ENCODE measurements at places on chromosomes 7 and 10.

- no peak for DNase-seq
Measured at GRCh38 chr7:142381727-142382390, 124.0 kb upstream of the PRSS58 start.

DNA sequence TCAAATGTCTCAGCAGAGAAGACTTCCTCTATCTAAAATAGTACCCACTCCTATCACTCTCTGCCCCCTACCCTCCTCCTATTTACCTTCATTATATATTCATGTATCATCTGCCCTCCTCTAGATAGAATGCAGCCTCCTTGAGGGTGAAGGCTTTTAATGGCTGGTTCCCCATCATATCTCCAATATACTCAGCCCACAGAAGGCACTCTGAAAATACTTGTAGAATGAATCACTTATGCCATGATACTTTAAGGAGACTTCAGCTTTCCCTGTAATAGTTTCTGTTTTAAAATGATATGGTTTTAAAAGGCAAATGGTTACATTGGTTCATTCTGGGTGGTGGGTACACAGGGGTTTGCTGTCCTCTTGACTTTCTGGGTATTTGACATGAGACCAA lies 25.3 kb downstream of the GFRA1 start:
- DNase-seq: no peak

GRCh38 chr7:102432442-102433218 lies 745 bp upstream of the ORAI2 start:
- DNase-seq: no peak

GRCh38 chr10:11520892-11521291 lies 90.6 kb downstream of the USP6NL start:
- DNase-seq: no peak

DNA sequence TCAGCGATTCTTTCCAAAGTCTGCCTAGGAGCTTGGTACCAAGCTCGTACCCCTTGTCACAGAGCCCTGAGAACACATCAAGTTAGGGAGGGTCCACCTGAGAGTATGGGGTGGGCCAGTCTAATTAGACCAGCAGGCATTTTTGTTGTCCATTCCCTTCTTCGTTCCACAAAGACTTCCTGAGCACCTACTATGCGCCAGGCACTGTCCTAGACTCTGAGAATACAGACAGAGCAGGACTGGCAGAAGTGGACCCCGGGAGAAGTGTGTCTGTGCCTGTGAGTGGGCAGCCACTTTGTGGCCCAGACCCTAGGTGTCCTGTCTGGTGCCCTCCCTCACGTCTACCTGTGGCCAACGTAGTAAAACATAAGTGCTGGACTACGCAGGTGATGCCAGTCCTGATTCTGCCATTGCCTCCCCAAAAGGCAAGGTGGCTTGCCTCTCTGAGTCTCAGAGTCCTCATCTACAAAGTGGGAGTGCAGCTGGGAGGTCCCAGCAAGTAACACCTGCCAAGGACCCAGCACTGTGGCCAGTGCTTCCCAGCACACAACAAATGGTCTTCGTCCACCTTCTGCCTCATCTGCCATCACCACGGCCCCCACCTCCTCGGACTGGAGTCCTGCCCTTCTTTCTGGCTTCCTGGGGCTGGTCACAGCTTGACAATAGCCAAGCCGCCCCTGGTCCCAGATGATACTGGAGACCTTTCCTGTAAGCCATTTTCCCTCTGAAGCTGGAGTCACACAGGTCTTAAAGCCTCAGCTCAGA lies 54.3 kb upstream of the DUSP5 start:
- DNase-seq: no peak

- no peak for DNase-seq
Measured at GRCh38 chr7:70436790-70437350, 695.1 kb upstream of the GALNT17 start.

GRCh38 chr7:37815671-37816371 lies 32.6 kb upstream of the NME8 start:
- no peak for DNase-seq

GRCh38 chr7:37074370-37074769 lies 350.1 kb upstream of the AOAH start:
- DNase-seq: no peak

DNA sequence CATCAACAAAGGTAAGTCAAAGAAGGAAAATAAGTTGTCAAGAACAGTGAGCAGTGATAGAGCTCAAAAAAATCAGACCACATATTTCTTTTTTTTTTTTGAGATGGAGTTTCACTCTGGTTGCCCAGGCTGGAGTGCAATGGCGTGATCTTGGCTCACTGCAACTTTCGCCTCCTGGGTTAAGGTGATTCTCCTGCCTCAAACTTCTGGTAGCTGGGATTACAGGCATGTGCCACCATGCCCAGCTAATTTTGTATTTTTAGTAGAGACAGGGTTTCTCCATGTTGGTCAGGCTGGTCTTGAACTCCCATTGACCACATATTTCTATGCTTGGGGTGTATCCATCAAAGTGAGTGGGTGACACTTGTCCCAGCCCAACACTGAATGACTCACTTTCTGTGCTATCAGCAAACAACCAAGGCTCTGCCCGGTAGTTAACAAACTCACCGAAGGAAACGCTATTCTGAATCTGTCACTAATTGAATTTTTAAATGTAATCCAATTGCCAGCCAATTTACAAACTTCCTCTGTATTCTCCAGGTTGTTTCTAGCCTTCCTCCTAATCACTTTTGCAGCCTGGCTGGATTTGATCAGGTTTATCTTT lies 19.6 kb upstream of the SMNDC1 start:
- no peak for DNase-seq

DNA sequence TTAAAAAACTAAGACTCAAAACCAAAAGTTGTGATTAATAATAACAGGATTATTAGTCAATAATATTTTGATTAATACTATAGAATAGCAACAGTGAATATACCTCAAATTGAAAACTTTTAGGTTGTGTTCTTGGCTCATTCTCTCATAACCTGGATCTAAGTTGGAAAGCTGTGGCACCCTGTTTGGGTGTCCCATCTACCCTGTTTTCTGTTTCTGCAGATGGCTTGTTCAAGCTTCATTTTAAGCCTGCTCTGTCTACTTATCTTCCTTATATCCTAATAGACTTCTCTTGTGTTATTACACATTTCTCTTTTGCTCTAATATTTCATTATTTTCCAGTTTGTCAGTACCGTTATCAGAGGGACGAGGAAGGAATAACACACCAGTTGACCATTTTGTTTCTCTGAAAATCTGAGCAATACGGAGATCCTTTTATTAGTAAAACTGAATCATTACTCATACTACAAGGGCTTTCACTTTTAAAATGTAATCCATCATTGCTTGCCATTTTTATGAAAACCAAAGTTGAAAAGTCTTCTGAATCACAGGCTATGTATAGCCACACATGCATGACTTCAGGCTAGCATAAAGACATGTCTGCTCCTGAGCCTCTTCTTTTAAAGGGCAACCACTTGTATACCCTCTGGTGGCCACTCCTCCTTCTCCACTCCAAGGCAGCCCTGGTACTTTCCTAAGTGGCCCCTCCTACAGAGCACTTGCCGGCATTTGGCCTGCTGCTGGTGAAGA lies 22.3 kb downstream of the COX15 start:
- no peak for DNase-seq

GRCh38 chr10:118745056-118745455 lies 9.7 kb downstream of the CACUL1 start:
- no peak for DNase-seq

DNA sequence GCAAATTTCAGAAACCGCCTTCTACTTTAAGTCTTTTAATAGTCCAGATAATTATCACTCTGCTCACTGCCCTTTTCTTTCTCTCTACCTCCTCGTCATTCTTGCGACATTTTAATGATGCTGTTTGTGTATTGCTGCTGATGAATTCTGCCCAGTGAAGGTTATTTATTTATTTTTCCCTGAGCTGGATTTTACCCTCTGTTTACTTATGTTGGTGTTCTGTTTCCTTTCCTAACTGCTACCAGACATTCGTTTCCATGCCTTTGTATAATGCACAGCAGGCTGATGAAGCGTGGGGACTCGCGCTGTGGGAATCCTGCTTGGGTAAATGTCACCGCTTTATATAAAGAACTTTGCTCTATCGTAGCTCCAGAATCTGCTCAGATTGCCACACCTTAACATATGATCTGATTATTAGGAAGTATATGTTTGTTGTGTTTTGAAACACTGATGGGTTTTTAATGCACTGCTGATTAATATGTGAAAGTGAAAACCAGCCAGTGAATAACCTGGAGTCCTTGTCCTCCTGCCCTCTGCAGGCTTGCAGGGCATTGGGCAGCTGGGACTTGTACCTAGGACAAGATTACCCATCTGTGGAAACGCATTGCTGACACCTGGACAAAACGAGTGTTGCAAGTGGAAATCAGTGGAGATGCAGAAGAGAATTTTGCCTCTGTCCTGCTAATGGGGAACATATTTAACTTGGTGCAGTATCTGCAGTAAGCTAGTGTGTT lies 291.5 kb downstream of the SDK1 start:
- DNase-seq: no peak

- no peak for DNase-seq
Measured at GRCh38 chr10:45592926-45593325, 79.6 kb downstream of the ZFAND4 start.

DNA sequence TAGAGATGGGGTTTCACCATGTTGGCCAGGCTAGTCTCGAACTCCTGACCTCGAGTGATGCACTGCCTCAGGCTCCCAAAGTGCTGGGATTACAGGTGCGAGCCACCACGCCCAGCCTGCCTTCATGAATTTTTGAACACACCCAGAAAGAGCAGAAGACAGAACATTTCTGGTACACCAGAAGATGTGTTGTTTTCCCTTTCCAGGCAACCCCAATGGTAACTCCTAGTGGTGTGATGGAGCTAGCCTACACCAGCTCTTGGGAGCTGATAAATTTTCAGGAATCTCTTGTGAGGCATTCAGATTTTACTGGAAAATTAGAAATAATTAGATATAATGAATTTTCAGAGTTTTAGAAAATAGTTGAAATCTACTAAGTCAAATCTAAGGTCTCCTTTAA lies 904 bp upstream of the CCDC7 start:
- DNase-seq: no peak

- DNase-seq: no peak
Measured at GRCh38 chr10:125482108-125482507, 200.9 kb downstream of the TEX36 start.

DNA sequence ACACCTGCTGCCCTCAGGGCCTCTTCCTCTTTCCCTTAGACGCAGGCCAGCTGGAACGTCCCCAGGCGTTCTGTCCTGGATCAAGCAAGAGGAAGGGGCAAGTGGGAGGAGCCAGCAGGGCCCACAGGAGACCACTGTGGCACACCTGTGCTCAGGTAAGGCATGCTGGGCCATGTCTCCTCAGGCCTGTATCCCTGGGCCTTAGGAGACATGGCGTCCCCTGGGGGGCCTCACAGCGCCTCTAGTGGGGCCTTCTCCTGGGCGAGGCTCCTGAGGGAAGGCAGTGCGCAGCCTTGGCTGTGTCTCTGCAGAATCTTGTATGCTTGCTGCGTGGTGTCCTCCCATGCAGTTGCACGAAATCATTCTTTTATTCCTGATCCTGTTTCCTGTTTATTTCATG lies 31.3 kb downstream of the ZNF783 start:
- no peak for DNase-seq

- DNase-seq: no peak
Measured at GRCh38 chr10:53664282-53665019, 891.9 kb upstream of the MBL2 start.

- DNase-seq: no peak
Measured at GRCh38 chr7:43467406-43467805, 115.5 kb upstream of the STK17A start.

- no peak for DNase-seq
Measured at GRCh38 chr10:128440513-128441160, 314.4 kb upstream of the MKI67 start.

DNA sequence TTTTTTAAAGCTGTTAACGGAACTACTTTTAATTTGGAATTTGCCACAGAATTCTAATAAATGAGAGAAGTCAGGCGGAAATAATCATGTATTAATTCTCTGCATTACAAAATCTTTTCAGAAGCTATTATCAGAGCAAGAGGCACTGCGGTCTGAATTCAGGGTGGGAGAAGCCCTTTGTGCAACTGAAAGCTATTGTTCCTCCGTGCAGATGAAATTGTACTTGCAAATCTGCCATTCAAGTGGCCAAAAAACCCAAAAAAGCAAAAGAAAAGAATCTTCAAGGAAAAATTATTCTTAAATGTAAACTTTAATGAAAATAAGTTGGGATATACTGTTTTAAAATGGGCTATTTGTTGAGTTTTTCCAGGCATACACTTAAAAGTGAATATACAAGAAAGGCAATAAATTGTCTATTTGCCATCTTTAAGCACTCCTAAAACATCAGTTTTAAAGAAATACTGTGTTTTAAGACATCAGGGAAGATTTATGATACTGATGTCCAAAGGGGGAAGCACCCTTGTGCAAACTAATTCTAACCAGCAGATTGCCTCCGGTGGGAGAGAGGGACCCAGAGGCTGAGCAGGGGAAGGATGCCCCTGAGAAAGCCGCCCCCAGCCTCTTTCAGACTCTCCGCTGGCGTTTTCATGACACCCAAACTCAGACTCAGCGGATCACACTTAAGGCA lies 351.2 kb downstream of the DNAJB6 start:
- no peak for DNase-seq

DNA sequence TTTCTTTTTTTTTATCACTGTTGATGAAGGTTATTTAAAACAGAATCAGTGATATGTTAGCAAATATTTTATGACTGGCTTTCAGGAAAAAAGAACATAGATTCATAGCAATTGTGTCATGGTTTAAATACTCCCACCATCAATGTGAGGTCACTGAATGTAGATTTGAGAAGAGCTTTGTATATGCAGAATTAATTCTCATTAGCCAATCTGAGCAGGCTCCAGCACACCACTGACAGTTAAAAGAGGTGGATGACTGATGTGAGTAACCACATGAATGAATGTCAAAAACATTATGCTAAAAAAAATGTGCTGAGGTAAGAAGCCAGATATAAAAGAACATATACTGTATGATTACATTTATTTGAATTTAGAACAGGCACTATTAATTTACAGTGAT lies 174.8 kb upstream of the KAT6B start:
- no peak for DNase-seq

DNA sequence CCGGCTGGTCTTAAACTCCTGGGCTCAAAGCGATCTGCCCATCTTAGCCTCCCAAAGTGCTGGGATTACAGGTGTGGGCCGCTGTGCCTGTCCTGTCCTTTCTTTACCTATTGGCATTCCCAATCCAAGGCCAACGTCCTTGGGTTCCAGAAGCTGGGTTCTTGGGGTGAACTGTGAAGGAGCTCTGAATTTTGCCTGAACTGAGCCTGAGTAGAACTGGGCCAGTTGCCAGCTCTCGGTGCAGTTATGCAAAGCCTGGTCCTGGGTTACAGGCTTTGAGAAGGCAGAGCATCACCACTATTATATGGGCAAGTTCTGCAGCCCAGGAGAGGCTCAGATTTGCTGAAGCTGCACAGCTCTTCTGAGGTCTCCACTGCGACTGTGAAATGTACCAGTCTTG lies 24.6 kb upstream of the SH2D4B start:
- no peak for DNase-seq

- DNase-seq: no peak
Measured at GRCh38 chr7:94182066-94182465, 177.9 kb upstream of the BET1 start.

DNA sequence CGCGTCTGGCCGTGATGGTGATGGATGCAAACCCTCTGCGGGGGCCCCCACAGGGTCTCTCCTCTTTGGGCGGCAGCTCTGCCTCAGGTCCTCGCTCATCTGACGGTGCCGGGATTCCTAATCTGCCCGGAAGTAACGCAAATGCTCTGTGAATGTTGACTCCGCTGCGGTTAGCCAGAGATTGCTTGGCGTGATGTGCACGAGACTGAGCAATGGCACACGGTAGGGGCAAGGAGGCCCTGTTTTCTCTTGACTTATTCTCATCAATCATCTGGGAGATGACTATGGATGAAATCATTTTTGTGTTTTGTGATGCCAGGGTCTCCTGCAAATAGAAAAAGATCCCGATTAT lies 116.5 kb upstream of the ADAM12 start:
- DNase-seq: no peak

- no peak for DNase-seq
Measured at GRCh38 chr10:1661416-1661815, 75.9 kb downstream of the ADARB2 start.

Data from stimulated activated CD4-positive, alpha-beta T cell treated with anti-CD3 and anti-CD28 coated beads, Interleukin-4, amount 100 ng/mL, for 24 hours (primary cell).